Fibroblast of skin of abdomen (primary cell): ENCODE measurements at places on chromosomes 7 and 10.

DNA sequence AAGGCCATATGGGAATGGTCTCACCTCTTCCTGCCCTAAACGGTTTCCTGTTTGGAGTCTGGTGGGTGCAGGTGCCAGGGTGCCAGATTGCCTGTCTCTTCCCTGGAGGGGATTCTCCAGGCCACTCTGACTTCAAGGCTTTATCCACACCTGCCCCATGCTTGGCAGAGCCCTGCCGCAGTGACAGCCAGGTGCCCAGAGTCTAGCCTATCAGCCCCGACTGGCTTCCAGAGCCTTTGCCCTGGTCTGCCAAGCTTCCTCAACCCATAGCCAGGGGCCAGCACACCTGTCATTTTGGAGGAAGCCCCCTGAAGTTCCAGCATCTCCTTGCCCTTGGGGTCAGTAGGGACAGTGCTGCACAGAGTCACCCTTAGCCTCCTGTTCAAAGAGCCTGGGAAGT, 21.6 kb downstream of the TBATA start:
- no peak for DNase-seq

- DNase-seq = peak; percentile 82
Measured at GRCh38 chr7:84204655-84205054, 10.1 kb upstream of the SEMA3A start.

DNA sequence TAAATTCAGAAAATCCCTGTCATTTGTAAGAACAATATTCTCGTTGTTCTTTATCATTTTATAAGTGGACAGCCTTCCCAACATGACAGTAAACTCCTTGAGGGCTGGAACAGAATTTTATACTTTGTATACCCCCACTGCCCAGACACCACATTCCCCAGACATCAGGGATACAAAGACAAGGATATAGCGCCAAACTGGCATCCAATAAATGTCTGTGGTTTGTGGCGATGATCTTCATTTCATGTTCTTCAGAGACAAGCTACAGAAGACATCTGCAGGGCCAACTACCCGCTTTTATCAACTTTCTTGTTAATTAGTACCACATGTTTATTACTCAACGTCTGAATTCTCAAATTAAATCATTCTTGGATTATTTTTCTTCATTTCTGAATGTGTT, 155.9 kb downstream of the ATE1 start:
- peak; percentile 90 for DNase-seq

DNA sequence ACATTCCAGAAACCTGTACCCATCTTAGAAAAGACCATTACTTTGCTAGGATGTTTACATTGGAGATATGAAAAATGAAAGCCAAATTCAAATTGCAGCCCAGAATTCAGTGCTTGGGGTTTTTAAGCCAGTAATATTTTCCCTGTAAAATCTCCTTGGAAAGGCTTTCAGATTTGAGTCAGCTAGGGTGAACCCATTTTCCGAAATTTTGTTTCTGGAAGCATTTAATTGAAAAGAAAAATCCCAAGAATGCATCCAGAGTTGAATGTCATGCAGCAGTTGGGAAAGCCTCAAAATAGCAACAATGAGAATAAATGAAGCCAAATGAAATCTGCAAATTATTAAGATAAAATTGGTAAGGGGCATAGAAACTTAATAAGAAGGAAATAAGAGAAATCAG, 106.4 kb downstream of the BMPER start:
- DNase-seq = peak; percentile 52

DNA sequence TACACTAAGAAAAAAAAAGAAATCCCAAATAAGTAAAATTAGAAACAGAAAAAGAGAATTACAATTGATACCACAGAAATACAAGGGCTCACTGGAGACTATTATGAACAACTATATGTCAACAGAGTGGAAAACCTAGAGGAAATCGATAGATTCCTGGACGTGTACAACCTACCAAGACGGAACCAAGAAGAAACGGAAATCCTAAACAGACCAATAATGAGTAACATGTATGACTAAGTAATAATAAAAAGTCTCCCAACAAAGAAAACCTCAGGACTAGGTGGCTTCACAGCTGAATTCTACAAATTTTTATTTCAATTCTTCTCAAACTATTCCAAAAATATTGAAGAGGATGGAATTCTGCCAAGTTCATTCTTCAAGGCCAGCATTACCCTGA, 13.9 kb downstream of the DIP2C start:
- DNase-seq = no peak
